ENCODE measurements at places on chromosomes 3 and 15.
A peak's percentile ranks its signal among the peaks of the same experiment; 100 is the strongest.

DNA sequence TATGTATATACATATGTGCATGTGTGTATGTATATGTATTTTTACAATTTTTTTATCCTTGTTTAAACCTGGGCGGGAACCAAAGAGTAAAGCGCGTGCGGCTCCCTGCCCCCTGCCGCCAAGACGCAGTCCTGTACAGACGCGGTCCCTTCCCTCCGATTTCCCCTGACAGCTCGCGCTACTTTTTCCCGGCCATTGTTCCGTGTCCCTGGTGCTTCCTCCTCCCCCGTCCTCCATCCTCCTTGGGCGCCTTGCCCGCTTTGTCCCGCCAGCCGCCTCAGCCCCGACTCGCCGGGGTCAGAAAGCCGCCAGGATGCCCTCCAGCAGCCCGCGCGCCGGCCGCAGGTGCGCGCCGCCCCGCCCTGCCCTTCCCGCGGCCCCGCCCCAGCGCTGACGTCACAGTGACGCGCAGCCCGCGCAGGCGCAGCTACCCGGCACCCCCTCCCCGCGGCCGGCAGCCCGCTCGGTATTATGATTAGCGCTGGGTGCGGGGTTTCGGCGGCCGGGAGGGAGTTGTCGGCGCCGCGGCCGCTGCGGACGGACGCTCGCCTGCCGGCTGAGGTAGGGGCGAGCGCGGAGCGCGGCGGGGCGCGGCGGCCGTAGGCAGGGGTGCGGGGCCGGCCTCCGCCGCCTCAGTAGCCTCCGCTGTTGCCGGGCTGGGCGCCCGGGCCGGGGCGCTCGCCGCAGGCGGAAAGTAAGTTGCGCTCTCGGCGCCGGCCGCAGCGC, at the start of gene SNRK:
Gene SNRK (plus strand): TSS at position 426 of the 726 bp plus-strand sequence. CDS start 16,664 bp downstream, outside the sequence.
- peak; percentile 60 for DNase-seq

DNA sequence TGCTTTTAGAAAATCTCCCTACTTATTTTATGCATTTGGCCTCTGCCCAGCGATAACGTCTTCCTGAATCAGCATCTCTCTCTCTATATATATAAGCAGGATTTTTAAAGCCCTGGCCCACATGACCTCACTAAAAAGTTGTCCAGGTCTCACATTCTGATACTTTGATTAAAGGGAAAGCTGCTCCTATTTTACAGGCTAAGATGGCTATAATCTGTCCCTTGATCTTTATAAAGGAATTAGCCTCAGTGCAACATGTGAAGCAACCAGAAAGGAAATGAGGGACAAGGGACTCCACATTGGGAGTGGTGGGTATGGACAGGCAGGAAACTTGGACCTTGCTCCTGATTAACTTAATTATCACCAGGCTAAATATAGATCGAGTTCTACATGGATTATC, 25.6 kb upstream of the MUC13 start:
- no peak for DNase-seq

- DNase-seq: no peak
Measured at GRCh38 chr3:181486141-181486885, 225.4 kb upstream of the SOX2 start.

- no peak for DNase-seq
Measured at GRCh38 chr3:32186097-32186496, 52.4 kb upstream of the CMTM8 start.

DNA sequence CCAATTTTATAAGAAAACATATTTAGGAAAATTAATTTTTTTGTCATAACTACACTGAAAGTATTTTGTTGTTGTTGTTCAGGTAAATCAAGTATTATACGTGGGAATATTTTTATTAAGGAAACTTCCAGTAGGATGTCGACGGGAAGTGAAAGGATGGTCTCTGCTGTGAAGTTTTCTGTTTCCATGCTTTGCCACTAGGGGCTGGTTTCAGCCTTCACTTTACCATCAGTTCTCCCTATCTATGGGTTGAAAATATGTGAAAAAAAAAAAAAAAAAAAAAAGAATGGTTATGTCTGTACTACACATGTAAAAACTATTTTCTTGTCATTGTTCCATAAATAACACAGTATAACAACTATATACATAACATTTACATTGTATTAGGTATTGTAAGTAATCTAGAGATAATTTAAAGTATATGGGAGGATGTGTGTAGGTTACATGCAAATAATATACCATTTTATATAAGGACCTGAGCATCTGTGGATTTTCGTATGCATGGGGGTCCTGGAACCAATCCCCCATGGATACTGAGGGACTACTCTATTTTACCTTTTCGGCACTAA, 136.7 kb downstream of the SMAD6 start:
- no peak for DNase-seq

DNA sequence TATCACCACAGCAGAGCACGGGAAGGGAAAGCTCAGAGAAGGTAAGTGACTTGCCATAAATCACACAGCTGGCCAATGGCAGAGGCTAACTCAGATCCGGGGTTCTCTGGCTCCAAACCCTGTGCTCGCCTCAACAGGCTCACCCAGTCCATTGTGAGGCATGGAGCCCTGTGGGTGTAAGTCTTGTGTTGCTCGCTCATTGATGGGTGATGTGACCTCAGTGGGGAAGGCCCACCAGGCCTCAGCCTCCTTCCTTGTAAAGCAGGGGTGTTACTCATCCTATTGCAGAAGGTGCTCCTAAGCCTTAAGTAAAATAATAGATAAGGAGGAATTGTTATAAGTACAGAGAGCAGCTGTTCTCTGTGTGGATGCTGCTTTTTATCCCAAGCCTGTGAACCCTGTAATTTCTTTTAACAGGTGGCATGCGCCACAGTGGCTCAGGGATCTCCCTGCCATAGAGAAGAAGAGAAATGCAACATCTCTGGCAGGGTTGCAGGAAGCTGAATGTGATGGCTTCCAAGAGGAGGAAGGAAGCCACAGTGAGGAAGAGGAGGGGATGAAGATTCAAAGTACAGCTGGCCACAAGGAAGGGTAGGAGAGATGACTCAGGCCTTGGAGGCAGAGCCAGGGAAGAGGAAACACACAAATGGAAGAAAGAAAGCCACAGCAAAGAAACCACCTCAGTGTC, 30.9 kb upstream of the SPSB4 start:
- DNase-seq: peak; percentile 36

GRCh38 chr3:153182501-153183293, 20.7 kb downstream of the RAP2B start:
- DNase-seq: no peak

- no peak for DNase-seq
Measured at GRCh38 chr3:113546414-113546893, 14.1 kb downstream of the SIDT1 start.

- peak; percentile 57 for DNase-seq
Measured at GRCh38 chr3:157445857-157446256, 9.2 kb downstream of the PTX3 start.

DNA sequence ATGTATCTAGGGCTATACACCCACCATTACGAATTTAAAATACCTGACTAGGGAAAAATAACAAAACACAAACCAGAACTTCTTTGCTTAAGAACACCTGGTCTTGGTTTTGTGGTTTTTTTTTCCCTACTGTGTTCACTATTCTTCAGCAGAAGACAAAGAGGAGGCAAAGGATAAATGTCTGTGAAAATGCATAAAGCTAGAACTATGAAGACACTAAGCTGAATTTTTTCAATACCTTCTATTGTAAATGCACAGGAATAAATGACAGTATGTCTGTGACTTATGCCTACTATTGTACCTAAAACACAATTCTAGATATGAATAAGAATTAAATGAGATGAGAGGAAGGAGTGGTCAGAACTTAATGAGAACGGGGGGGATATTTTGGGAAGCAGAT, 86.9 kb downstream of the TBL1XR1 start:
- DNase-seq: no peak

GRCh38 chr3:129777806-129778205, 115.7 kb downstream of the TMCC1 start:
- no peak for DNase-seq

DNA sequence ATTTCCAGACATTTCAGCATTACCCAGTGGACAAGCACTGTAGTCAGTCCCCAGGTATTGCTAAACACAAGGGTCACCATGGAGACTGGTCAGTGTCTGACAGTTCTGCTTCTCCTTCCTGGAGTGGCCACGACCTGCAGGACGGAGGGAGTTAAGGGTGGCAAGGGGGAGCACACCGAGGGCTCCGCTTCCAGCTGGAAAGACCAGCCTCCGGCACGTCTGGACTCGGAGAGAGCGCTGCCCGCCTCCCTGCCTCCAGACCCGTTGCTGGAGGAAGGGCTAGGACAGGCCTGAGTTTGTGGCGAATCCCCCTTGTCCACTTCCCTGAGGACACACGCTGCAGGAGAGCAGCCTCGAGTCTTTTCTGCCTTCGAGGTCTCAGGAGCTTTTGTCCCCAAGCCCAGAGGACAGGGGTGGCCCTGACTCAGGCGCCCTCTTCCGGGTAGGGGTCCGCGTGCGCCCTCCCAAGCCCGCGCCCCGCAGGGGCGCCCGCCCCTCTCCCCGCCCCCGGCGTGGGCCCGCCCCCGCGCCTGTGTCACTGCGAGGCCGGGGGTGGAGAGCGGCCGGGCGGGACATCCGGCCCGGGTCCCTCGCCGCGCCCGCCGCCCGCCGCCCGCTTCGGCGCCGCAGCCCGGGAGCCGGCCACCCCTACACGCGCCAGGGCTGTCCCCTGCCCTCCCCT, at the start of gene CHST14:
Gene CHST14 (plus strand): TSS at position 562 of the 682 bp plus-strand sequence. CDS start 230 bp downstream, outside the sequence.
- no peak for DNase-seq

DNA sequence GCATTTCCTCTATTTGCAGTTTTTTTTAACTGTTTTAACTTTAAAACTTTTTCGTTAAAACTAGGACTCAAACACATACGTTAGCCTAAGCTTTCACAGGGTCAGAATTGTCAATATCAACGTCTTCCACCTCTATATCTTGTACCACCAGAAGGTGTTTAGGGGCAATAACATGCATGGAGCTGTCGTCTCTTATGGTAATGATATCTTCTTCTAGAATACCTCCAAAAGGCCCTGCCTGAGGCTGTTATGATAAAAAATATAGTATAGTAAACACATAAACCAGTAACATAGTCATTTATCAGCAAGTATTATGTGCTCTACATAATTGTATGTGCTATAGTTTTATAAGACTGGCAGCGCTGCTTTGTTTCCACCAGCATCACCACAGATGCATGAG, 76.3 kb upstream of the MLF1 start:
- DNase-seq: no peak

DNA sequence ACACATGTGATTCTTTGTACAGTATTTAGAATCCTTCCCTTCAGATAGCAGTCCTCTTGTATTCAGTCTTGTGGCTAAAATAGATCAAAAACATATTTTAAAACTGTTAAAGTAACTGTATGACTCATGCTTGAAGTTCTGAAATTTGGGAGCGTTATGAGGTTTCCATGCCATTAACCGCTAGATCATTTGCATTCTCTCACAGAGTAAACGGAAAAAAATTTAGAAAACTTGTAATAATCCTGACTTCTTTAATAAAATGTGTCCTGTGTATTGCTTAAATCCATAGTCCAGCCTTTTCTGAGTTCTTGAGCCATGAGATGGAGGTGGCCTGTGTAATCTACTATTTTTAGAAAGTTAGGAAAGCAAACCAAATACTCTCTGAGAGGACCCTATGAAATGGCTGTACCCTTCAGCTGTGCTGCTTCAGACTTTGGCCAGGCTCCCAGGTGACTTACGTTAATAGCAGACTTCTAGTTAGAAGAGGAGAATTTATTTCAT, 33.8 kb downstream of the MBNL1 start:
- peak; percentile 30 for DNase-seq

DNA sequence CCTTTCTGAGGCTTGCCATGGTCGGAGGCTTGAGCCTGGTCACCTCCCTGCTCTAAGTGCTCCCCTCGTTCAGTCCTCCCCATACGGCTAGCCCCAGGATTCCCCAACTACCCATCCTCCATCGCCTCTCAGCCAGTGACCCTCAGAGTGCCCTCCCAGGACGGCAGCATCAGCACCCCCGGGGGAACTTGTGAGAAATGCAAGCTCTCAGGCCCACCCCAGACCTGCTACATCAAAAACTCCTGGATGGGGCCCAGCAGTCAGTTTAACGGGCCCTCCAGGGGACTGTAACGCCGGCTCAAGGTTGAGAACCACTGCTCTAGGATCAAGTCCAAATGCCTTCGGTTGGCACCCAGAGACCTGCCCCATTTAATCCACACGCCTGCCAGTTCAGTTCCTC, 6.9 kb downstream of the ADAMTS17 start:
- DNase-seq: no peak

DNA sequence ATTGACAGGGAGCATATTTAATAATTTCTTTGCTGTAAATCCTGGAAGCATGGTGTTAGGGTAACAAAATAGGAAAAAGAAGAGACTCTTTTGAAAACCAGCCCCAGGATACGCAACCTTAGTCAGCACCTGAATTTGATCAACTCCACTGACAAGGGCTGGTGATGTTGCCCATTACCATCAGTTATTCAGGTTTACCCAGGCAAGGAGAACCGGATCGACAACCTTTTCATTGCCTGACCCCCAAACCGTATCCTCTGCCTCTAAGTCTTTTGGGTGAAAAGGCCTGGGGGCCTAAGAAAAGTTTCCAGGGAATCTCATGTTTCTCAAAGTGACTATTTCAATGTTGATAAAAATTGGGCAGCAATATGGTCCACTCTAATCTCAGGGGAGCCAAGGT, 313.3 kb downstream of the KBTBD8 start:
- DNase-seq: no peak

DNA sequence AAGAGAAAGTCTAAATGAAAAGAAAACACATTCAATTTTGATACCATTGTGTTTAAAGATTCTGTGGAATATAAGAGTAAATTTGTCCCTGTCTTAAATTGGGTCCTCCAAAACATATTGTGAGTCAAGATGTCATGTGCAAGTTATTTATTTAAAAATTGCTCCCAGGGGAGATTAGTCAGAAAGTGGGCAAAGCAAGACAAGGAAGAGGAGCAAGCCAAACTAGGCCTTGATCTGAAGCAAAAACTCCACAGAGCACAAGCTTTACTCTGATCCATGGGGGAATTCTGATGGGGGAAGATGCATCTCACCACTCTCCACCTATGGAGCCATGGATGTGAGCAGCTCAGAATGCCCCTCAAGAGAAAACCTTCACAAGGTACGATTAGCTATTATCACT, 342.8 kb upstream of the IL12A start:
- no peak for DNase-seq

GRCh38 chr3:51379746-51380455, 5.2 kb upstream of the MANF start:
- DNase-seq: no peak

DNA sequence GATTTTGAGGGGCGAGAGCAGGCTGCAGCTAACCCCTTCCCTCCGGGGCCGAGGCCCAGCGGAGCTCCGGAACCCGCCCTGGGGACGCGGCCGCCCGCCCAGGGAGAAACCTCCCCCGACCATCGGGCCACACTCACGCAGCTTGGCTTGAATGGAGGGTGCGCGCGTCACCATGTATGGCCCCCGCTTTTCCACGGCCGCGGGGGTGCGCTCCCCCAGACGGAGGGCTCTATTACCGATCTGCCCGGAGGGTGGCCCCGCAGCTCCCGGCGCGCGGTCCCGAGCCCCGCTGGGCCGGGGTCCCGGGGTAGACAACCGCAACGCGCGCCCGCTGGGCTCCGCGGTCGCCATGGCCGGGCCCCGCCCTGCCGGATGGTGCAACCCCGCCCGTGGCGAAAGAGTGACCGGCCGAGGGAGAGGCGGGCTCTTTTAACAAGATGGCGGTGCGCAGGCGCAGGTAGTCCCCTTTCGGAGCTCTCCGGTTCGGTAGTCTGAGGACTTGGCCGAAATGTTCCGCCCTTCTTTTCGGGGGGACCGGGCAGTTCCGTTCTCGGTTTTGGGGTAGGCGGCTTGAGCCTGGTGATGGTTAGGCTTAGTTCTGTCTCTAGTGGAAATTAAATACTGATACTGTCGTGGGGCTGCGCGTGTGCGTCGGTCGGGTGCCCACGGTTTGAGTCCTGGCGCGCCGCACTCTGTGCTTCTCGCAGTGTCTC, at the start of gene FAM219B:
Gene FAM219B (minus strand): TSS at position 402 of the 713 bp plus-strand sequence. CDS start 51 bp downstream, at position 351.
- DNase-seq: peak; percentile 56

- DNase-seq: no peak
Measured at GRCh38 chr3:152380043-152380442, 111.3 kb downstream of the MBNL1 start.

GRCh38 chr15:88654430-88655102, 15.8 kb downstream of the ISG20 start:
- DNase-seq: no peak
